ENCODE measurements at places on chromosomes 4 and X.

DNA sequence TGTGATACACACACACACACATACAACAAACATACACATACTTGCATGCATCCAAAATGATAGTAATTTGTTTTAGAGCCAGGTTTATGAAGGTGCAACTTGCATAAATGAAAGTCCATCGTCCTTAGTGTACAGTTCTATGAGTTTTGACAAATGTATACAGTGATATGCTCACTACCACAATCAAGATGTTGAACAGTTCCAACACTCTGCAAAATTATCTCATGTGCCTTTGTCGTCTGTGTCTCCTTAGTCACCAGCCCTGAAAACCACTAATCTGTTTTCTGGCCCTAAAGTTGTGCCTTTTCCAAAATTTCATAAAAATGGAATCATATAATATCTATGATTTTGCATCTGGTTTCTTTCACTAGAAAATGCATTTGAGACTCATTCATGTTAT lies 67.8 kb upstream of the ANXA3 start:
- DNase-seq, result no peak

DNA sequence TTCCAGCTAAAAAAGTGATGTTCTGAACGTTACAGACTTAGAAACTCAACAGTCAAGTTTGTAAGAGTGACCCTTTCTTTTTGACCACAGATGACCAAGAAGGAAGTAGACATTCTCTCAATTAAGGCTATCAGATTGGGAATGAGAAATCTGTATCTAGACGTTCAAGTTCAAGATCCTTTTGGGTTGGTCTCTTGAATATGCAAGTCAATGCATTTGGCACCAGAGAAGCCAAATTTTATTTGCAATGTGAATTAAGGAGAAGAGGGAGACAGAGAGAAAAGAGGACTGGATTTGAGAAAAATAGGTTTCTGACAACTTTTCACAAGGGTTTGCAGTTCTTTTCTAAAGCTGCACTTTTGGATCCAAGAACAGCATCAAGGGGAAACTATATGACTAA lies 17.5 kb upstream of the SULT1E1 start:
- no peak for DNase-seq

DNA sequence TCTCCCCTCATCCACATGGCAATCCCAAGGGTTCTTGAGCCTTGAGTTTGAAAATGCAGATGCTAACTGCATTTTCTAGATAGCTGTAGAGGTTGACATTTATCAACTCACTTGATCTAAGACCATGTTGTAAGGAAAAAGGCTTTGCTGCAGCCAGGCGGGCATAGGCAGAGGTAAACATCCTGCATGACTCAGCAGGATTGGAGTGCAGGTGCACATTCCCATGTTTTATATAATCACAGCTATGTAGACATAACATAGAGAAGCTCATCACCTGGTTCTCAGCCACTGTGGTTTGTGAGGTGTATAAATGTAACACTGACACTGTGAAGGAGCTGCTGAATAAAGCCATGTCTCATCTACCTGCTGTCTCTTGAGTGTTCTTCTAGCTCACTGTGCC lies 62.3 kb upstream of the PDE5A start:
- no peak for DNase-seq

- DNase-seq, result peak; percentile 73
Observed at GRCh38 chr4:140743194-140743931, 12.8 kb downstream of the TBC1D9 start.

DNA sequence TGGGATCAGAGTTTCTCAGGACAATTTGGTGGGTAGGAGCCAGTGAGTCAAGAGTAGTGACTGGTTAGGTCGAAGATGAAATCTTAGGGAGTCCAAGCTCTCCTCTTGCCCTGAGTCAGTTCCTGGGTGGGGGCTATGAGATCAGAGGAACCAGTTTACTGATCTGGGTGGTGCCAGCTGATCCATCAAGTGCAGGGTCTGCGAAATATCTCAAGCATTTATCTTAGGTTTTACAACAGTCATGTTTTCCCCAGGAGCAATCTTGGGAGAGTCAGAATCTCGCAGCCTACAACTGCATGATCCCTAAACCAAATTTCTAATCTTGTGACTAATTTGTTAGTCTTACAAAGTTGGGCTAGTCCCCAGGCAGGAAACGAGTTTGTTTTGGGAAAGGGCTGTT lies 1833.2 kb upstream of the PCDH7 start:
- no peak for DNase-seq

DNA sequence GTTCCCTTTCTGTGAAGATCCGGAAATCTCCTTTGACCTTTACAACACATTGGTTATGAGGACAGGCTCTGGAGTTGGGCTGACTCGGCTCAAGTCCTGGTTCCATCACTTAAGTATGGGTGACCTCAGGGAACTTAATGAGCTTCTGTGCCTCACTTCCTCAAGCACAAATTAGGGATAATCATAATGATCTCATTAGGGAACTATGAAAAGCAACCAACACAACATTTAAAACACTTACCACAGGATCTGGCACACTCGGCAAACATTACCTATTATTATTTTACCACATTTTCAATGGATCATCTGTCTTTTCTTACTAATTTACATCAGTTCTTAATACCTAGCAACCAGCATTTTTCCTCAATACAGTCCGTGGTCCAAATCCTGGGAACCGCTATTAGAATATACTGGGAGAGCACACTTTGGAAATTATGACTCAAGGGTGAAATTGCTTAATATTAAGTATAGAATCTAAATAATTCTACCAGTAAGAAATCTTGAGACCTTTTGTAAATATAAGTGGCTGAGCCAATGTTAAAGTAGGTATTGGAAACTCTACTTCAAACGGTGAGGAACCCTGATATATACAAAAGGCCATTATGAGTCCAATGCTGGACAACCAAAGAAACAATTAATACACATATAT lies 19.6 kb downstream of the ADGRA3 start:
- DNase-seq, result peak; percentile 13

DNA sequence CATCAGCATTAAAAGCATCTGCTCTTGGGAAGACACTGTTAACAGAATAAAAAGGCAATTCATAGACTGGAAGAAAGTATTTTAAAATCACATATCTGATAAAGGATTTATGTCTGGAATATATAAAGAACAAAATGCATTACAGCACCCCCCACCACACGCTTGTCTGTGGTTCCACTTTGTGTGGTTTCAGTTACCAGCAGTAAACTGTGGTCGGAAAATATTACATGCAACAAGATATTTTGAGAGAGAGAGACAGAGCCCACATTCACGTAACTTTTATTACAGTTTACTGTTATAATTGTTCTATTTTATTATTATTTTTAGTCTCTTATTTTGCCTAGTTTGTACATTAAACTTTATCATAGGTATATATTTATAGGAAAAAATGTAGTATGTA lies 21.2 kb upstream of the PDE6B start:
- no peak for DNase-seq

DNA sequence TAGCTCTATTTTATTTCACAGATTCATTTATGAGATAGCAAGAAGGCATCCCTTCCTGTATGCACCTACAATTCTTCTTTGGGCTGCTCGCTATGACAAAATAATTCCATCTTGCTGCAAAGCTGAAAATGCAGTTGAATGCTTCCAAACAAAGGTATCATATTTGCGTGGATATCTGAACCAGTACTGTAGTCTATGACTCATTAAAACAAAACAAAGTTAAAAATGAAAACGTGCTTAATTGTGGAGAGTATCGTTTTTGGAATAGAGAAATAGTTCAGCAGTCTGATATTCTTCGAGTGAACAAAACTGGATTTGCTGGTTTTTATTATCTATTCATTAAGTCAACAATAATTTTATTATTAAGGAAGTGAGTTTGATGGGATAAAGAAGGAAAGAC lies 6.3 kb downstream of the AFP start:
- no peak for DNase-seq

DNA sequence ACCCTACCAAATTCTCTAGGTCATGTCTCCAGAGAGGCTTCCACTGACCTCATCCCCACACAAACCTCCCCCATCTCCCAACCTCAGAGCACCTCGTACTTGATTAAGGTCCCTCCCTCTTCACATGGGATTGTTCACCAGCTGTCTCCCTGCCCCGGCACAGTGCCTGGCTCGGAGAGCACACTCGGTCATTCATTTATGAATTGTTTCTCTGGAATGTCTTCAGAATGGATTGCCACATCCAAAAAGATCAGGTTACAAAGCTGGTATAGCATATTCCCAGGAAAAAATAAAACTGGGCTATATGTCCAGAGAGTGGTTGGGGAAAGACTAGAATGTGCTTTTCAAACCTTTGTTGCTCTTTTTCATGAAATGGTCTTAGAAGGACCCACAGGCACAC lies 21.6 kb downstream of the JAKMIP1 start:
- no peak for DNase-seq

DNA sequence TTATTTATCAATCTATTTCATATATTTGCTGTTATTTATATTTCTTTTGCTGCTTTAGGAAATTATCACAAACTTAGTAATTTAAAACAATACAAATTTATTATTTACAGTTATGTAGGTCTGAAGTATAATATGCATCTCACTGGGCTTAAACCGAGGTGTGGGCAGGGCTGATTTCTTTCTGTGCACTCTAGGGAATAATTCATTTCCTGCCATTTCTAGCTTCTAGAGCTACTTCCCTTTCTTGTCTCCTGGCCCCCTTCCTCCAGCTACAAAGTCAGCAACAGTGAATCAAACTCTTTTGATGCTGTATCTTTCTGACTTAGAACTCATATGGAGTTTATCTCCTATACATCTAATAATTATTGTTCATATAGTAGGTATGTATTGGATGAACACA lies 303.5 kb upstream of the ARSJ start:
- no peak for DNase-seq

DNA sequence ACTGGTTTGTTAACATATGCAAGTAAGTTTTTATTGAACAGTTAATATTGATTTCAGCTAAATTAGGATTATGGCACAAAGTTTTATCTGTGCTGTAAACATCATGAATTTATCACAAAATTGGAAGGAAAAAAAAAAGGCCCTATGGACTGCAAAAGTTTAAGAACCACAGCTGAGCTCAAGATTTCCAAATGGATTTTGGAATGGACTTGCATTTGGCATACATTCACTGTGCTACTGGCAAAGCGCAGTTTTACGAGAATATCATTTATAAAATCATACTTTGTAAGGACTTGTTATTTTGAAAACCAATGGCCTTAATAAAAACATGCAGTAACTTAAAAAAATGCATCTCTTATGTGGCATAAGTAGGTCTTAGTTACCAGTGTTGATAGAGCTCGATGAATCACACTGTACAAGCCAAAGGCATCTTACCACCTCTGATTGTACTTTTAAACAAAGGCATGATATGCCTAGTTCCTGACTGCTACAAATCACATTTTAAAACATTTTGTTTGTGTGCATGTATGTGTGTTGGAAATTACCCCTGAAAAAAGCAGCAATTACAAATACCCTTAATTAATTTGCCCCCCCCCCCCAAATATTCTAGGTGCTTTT lies 58.6 kb downstream of the TAB3 start:
- DNase-seq, result peak; percentile 4

DNA sequence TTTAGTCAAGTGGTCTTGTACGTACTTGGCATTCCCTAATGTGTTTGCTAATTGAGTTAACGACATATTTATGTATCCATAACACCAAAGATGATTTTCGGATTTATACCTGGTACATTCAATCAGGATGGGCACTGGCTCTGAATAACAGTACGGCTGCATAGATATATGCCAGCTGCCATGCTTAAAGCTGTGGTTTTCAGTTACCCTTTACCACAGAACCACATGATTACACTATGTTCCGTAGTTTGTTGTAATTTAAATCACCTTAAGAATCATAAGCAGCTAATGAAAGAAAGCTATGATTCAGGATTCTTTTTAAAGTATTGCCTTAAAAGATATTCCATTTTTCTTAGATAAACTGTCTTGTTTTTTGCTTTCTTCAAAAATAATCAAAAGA lies 53.6 kb downstream of the FIP1L1 start:
- DNase-seq, result no peak

DNA sequence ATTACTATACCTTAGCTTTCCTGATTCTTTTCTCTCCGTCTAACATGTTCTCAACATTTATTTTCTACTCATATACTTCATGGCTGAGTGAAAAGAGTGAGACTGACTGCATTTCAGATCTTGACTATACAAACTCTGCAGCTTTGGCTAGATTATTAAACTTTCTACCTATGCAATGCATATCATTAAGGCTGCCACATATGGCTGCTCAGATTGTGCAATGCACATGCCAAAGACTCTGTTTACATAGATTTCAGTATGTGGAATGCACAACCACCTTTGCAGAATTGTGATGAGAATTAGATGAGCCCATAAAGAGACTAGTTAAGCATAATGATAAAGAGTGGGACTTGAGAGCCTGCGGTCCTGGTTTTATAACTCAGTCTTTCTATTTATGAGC lies 196.5 kb downstream of the BMPR1B start:
- DNase-seq, result no peak
